BE2C (cell line): ENCODE measurements at places on chromosomes 1 and 21.

DNA sequence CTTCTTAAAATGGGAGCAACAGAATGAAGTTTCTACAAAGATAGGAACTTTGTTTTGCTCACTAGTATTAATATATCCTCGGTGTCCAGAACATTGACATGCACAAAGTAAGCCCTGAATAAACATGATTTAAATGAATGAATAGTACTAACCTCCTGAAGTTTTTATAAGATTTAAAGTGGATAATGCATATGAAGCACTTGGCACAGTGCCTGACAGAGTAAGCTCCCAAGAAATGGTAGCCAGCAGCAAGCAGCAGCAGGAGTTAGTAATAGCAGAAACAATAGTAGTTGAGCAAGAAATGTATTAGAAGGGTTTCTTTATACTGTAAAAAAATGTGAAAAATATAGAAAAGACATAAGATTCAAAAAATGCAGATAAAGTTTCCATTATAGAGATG lies 258.1 kb upstream of the C1orf87 start:
- no peak for DNase-seq

GRCh38 chr1:183185941-183186490 lies at the start of gene LAMC2:
Gene LAMC2 (plus strand): TSS chr1:183186264. CDS start chr1:183186353, 89 bp downstream.
- DNase-seq = peak; percentile 44

- DNase-seq = no peak
These were observed 397.5 kb upstream of the PLXNA2 start for GRCh38 chr1:208641579-208642280.

GRCh38 chr1:200384818-200385390 lies 24.9 kb downstream of the ZNF281 start:
- DNase-seq = no peak

DNA sequence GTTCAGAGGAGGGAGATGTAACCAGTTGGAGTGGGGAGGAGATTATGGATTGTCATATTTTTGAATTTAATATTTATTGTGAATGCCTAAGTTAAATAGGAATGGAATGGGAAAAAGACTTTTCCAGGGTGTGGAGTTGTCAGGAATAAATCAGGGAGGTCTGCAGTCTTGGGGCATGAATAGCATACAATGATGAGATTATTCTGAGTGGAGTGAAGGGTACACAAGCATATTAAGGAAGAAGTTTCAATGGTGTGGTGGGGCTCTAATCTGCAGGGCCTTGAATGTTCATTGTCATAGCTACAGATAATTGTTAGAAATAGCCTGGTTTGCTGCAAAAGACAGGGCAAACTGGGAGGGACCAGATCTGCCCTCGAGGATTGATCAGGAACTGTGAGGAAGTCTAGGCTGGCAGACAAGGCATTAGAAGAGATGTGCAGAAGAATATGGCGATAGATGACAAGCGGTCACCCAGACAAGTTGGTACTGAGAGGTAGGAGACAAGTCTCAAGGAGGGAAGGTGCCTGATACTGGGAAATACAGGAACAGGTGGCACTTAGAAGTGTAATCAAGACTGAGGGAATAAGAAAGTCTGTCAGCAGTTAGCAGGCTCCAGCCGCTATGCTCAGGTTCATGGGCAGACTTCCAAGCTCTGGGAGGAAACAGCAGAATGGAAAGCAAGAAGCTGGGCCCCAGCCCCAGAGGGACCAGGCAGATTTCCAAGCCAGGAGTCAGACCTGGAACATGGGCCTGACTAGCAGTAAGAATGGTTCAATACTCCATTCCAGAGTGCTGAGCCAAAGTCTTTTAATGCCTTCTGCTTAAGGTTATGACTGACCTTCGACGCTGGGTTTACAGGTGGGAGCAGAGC lies 20.9 kb upstream of the RGL1 start:
- DNase-seq = peak; percentile 51

- DNase-seq = no peak
These were observed 132.0 kb upstream of the ZC3H11B start for GRCh38 chr1:219744652-219745469.

- DNase-seq = no peak
These were observed 39.2 kb downstream of the PRMT6 start for GRCh38 chr1:107095647-107096046.

DNA sequence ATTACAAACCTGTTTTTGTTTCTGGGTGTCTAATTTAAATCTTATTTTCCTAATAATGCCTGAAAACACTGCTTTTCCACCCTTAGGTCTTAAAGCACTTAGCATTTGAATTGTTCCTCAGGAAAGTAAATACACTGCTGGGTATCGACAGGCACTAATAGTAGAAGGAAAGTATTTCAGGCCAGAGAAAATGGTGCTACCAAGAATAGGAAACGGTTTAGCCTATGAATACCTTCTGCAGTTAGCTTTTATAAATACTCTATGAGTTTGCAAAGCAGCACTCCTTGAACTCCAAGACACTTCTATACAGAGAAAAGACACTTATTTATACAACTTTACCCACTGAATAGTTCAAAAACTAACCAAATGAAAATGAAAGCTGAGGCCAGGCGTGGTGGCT lies 6.8 kb downstream of the FUBP1 start:
- no peak for DNase-seq

DNA sequence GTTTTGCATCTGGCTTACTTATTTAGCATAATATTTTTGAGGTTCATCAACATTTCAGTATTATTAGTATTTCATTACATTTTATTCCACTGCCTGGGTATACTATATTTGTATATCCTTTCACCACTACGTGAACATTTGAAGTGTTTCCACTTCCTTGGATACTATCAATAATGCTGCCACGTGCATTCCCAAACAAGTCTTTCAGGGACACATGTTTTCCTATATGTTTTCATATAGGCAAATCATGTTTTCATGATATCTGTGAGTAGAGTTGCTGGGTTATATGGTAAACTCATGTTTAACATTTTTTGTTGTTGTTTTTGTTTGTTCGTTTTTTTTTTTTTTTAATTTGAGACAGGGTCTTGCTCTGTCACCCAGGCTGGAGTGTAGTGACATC lies 380.1 kb downstream of the OMA1 start:
- no peak for DNase-seq

DNA sequence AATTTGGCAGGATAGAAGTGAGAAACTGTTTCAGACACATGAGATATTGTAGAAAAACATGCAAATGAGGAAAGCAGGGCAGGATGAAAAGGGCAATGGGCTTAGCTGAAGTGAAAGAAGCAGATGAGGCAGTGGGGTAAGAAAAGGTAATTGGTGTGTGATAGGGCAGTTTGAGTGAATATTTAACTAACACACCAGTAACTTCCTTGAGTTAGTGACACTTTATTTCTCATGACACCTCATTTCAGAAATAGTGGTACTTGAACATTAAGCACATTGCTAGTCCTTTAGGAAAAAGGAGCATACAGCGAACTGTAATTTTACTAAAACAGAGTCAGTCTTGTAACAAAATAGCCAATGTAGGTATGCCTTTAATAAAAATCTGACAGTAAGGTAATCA lies 415.0 kb downstream of the DPYD start:
- DNase-seq = no peak

DNA sequence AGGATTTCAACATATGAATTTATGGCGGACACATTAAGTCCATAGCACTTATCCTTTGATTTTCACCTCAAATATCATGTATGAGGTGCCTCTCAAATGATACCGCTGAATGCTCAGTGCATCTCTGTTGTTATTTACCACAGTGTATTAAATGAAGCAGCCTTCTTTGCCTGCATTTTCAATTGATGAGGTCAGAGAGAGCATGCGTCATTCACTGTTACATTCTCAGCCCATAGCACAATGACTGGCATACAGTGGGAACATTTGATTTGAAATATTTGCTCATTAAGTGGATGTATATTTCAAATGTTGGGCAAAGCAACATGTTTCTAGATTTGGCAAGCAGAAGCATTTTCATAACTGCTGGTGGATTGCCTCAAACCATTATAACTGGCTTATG lies 45.7 kb downstream of the LRRC7 start:
- no peak for DNase-seq

- no peak for DNase-seq
These were observed 42.8 kb upstream of the PPP2R5A start for GRCh38 chr1:212242288-212242984.

DNA sequence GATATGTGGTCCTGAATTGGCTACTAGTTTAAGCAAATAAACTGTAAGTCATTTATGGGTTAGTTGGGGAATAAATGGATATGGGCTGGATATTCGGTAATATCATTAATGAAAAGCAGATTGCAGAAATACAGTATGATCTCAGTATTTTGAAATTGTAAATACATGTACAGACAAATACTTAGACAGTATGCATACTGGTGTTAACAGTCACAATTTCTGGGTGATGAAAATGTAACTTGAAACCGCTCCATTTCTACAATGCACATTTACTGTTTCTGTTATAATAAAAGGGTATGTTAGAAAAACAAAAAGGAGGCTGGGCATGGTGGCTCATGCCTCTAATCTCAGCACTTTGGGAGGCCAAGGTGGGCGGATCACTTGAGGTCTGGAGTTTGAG lies 28.0 kb downstream of the BLZF1 start:
- DNase-seq = no peak

DNA sequence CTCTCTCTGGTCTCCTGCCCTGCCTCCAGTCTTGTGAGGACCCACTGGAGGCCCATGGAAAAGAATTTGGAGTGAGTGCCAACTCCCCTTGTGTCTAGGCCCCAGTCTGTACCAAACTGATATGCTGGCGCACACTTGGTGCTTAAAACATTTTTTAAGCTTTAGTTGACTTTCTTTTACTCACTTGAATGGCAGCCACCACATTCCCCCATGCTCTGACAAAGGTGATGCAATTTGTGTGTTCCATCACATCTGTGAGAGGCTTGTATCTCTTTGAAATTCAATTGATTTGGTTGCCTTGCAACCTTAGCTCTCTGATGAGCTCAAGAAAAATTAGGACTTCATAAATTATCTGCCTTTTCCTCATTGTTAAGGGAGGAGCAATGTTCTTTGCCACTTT lies 30.5 kb upstream of the WDTC1 start:
- no peak for DNase-seq

DNA sequence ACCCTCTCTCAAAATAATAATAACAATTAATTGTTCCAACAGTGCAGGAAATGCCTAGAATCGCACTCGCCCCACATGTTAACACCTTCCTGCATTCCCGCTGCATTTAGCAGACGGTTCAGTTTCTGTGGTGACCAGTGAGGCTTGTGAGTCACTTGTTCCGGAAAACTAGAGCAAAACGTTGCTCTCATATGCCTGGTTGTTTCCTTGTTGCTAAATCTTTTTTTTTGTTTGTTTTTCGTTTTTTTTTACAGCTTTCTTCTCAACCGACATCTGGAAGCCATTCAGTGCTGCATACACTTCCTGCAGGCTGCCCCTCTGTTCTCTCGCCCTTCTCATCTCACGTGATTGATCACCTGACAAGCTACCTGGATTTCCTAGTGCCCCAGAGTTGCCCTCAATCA lies 56.9 kb upstream of the TMPRSS2 start:
- DNase-seq = no peak

GRCh38 chr1:181397845-181398244 lies 85.5 kb upstream of the CACNA1E start:
- no peak for DNase-seq

GRCh38 chr1:27807385-27807784 lies 23.2 kb upstream of the PPP1R8 start:
- DNase-seq = no peak

GRCh38 chr1:48756683-48757316 lies 19.9 kb downstream of the BEND5 start:
- DNase-seq = no peak

DNA sequence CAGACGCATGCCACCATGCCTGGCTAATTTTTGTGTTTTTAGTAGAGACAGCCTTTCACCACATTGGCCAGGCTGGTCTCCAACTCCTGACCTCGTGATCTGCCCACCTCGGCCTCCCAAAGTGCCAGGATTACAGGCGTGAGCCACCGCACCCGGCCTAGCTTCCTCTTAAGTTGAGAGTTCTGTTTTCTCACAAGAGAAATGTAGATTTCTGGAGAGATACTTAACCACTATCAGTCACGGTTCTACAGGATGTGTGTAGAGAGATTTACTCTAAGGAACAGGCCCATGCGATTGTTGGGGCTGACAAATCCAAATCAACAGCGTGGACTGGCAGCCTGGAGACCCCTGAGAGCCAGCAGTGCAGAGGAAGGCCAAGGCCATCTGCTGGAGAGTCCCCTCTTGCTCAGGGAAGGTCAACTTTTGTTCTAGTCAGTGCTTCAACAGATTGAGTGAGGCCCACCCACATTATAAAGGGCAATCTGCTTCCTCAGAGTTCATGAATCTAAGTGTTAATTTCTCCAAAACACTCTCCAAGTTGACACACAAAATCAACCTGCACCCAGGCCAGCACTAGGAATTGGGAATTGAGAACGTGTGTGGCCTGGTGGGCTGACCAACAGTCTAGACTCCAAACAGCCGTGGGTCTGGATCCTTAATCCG lies 38.7 kb downstream of the CHAF1B start:
- no peak for DNase-seq

DNA sequence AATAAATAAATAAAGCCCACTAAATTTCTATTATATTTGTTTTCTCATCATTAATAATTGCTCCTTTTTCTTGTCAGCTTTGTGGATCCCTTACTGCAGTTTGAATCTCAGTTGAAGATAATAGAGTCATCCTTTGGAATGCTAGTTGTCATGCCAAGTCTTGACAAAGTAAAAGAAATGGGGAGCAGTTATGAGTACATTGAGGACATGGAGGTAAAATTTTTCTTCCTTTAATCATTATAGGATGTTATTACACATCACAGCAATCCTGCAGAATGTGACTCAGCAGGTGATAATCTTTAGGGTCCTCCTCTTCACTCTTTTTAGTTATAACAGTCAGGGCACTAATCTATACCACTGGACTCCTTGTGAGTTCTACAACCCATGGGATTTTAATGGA lies 24.1 kb downstream of the MROH9 start:
- DNase-seq = no peak

- no peak for DNase-seq
These were observed 17.0 kb downstream of the PAPPA2 start for GRCh38 chr1:176479971-176480370.

DNA sequence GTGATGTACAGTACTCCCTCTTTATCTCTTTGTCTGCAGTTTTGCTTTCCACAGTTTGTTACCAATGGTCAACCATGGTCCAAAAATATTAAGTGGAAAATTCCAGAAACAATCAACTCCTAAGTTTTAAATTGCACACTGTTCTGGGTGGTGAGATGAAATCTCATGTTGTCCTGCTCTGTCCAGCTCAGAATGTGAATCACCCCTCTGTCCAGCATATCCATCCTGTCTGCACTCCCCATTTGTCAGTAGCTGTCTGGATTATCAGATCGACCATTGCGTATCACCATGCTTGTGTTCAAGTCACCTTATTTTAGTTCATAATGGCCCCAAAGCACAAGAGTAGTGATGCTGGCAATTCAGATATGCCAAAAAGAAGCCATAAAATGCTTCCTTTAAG lies 118.2 kb upstream of the PDE4B start:
- DNase-seq = no peak

GRCh38 chr1:58652651-58653184 lies 47.1 kb downstream of the MYSM1 start:
- peak; percentile 47 for DNase-seq
